WTC11 (cell line): ENCODE measurements at places on chromosomes 2 and 18. TPM values are rescaled to one million over a fixed set of nuclear protein-coding genes. Genes with fewer than 3 reads are reported as not detected.

Gene FTCDNL1
- total RNA-seq: 0.85 to 2.1 TPM (median 1.8 TPM) in 3 replicates

- peak overlapping the region; percentile 71 for H3K4me3 ChIP-seq
- peak; percentile 66 for DNase-seq
- H3K4me1 ChIP-seq: peaks cover 23% of the 10 kb centered on the region
- no peaks in the 10 kb centered on the region for H3K36me3 ChIP-seq
- peaks cover 8% of the 10 kb centered on the region for H3K27me3 ChIP-seq
Measured at GRCh38 chr2:158745067-158745865, 49.9 kb upstream of the DAPL1 start.

Gene CD207
- total RNA-seq: not detected in 3 replicates

DNA sequence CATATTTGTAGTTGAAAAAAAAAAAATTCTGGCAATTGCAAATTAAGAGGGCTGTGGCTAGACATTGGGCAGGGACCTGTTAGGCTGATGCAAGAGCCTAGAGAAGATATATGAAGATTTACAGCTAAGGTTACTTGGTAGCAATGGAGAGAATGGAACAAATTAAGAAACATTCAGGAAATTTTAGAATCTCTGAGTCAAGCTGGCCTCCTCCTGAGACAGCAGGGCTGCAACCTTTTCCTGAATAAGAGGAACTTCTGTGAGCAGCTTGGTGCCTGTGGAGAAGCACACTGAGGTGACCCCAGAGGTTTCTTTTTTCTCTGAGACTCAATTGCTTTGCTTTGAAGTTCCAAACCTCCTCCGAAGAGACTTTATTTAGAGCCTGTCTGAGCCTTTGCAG is 118.6 kb upstream of the LRATD1 start:
- H3K27ac ChIP-seq: no peak overlapping the region
- H3K27me3 ChIP-seq: no peaks in the 10 kb centered on the region; the same call in 1 of the 2 replicates
- DNase-seq: no peak
- H3K4me1 ChIP-seq: peaks cover 15% of the 10 kb centered on the region

GRCh38 chr2:70906439-70907005 is 29.2 kb upstream of the ATP6V1B1 start:
- H3K4me3 ChIP-seq: no peak overlapping the region; the same call in 1 of the 2 replicates
- no peak for DNase-seq
- H3K27me3 ChIP-seq: peaks cover 100% of the 10 kb centered on the region
- H3K4me1 ChIP-seq: peaks cover 38% of the 10 kb centered on the region

GRCh38 chr2:218982586-218983262 is 2.3 kb downstream of the FEV start:
- no peaks in the 10 kb centered on the region for H3K36me3 ChIP-seq
- peaks cover 98% of the 10 kb centered on the region for H3K27me3 ChIP-seq
- peak overlapping the region; percentile 31; the same call in 1 of the 2 replicates for H3K4me3 ChIP-seq
- peaks cover 29% of the 10 kb centered on the region for H3K4me1 ChIP-seq

Gene IL36B
- total RNA-seq: not detected in 3 replicates

GRCh38 chr2:68169308-68169707 is 11.6 kb downstream of the PNO1 start:
- H3K36me3 ChIP-seq: peaks cover 43% of the 10 kb centered on the region
- no peak overlapping the region for H3K4me3 ChIP-seq
- DNase-seq: no peak
- no peaks in the 10 kb centered on the region for H3K4me1 ChIP-seq

DNA sequence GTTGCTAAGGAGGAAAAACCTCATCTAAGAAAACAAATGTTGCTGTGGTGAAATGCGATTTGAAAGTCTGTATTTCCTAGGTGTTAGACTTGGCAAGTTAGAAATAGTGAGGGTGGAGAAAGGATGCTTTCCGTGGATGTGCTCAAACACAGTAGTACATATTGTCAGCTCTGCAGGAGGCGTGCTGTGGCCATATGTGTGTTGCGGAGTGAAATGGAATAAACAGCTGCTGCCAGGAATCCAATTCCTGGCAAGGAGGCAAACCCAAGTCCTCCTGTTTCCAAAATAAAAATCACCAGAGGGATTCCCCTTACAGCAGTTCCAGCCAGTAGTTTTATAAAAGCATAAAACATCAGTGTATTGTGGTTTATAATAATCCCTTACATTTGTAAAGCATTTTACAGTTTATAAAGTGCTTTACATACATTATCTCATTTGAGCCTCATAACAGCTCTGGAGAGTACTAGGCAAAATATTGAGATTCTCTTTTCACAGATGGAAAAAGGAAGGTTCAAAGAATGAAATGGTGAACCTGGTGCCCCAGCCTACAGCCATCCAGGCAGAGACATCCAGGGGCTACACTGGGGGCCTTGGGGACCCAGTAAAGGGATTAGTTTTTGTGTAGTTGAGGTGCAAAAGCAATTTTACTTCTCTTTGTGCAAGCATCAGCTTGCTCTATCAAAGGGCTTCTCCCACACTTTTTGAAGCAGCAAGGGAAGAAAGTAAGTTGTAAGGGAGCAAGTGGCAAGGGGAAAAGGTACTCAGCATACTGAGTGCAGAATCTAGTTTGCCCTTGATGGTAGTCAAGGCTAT is 206.0 kb downstream of the AGPS start:
- H3K36me3 ChIP-seq: no peaks in the 10 kb centered on the region
- no peak for DNase-seq

DNA sequence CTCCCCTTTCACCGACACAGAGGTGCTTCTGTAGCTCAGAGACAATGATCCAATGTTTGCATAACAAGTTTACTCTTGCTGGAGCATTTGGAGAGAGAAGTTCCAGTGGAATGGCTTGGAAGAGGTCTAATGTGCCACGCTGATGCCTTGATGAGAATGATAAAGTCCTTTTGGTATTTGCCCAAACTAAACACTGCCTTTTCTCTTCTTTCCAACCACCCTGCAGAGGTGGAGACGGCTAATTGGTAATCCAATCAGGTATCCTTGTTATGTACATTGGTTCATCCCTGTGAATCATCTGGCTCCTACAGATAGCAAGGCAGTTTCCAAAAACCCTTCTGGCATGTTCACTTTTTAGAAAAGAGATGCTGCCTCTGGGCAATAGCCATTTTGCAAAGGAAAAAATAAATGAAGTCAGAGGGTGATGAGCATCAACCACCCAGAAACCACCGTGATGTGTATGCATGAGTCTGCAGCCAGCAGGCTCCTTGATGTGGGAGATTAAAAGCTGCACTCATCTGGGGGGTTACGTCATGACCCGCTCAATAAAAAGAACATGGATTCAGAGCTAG is 40.6 kb downstream of the KIAA2012 start:
- no peak overlapping the region for H3K4me3 ChIP-seq
- no peaks in the 10 kb centered on the region; the same call in 1 of the 2 replicates for H3K27me3 ChIP-seq
- DNase-seq: no peak
- no peak overlapping the region for H3K27ac ChIP-seq

DNA sequence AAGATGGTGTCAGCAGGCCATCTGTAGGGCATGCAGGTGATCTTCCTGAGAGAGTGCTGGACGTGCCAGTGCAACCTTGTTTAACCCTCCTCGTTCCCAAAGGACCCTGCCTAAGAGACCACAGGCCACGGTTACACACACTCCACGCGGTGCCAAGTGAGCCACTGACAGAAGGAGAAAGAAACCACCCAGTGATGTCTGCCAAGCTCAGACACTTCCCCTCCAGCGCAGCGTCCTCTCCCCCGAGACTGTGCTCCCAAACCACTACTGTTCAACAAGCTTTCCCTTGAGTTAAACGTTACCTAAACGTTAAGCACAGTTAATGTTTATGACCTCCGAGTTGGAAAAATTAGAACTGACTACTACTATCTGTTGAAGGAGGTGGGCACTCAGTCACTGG is 119.1 kb upstream of the NCK2 start:
- H3K36me3 ChIP-seq: peaks cover 18% of the 10 kb centered on the region
- peaks cover 4% of the 10 kb centered on the region; the same call in 1 of the 2 replicates for H3K27me3 ChIP-seq
- H3K4me1 ChIP-seq: peaks cover 35% of the 10 kb centered on the region

DNA sequence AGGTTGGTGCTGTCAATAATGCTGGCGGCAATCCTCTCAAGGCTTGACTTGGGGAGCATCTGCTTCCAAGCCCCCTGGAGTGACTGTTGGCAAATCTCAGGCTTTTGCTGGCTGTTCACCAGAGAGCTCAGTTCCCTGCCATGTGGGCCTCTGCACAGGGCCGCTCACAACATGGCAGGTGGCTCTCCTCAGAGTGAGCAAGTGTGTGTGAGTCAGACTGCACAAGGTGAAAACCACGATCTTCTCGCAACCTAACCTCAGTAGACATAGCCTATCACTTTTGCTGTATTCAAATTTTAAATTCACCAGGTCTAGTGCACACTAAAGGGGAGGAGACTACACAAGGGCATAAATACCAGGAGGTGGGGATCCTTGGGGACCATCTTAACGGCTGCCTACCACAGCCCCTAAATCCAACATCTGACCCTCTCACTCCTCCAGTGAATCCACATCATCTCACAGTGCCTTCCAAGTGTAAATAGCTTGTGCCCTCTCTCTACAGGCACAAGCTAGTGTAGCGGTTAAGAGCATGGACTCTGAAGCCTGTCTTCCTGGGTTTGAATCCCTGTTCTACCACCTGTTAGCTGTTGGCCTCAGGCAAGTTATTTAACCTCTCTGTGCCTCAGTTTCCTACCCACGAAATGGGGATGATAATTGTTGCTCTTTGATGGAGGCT is 187.7 kb upstream of the CXCR4 start:
- H3K4me1 ChIP-seq: peaks cover 6% of the 10 kb centered on the region
- H3K36me3 ChIP-seq: no peaks in the 10 kb centered on the region
- DNase-seq: no peak
- H3K4me3 ChIP-seq: no peak overlapping the region

GRCh38 chr2:84102274-84102673 is 356.8 kb downstream of the SUCLG1 start:
- H3K36me3 ChIP-seq: peaks cover 45% of the 10 kb centered on the region
- DNase-seq: no peak
- H3K27me3 ChIP-seq: peaks cover 10% of the 10 kb centered on the region
- no peak overlapping the region for H3K4me3 ChIP-seq
- no peaks in the 10 kb centered on the region for H3K4me1 ChIP-seq

Gene SOWAHC
- 14.2 to 18.6 TPM (median 14.5 TPM) in 3 replicates for total RNA-seq

DNA sequence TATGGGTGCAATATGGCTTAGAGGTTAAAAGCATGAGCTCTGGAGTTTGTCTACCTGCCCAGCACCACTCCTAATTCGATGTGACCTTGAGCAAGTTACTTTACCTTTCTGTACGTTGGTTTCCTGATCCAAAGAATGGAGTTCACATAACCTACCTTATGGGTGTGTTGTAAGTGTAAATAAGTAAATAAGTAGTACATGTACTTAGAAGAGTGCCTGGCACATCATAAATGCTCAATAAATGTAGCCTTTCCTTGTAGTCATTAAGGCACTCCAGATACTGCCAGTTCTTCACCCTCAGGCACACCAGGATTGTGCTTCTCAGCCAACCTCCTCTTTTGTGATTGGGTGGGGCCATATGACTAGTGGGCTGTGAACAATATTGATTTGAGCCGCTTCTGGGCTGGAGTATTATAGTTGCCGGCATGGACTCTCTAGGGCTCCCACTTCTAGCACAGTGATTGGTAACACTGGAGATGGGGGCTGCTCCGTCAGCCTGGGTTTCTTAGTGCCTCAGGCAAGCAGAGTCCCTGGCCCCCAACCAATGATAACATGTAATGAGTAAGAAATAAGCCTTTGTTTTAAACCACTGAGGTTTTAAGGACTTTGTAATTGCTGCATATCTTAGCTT is 101.7 kb upstream of the NOSTRIN start:
- peaks cover 5% of the 10 kb centered on the region for H3K4me1 ChIP-seq
- no peak overlapping the region for H3K4me3 ChIP-seq
- no peak for DNase-seq
- no peaks in the 10 kb centered on the region; the same call in 1 of the 2 replicates for H3K36me3 ChIP-seq

- H3K36me3 ChIP-seq: no peaks in the 10 kb centered on the region
- no peak for DNase-seq
- peak overlapping the region; percentile 39; the same call in 1 of the 2 replicates for H3K27ac ChIP-seq
- H3K27me3 ChIP-seq: no peaks in the 10 kb centered on the region
- H3K4me1 ChIP-seq: peaks cover 15% of the 10 kb centered on the region
- H3K4me3 ChIP-seq: no peak overlapping the region
Measured at GRCh38 chr2:199624958-199625357, 167.2 kb upstream of the SATB2 start.

DNA sequence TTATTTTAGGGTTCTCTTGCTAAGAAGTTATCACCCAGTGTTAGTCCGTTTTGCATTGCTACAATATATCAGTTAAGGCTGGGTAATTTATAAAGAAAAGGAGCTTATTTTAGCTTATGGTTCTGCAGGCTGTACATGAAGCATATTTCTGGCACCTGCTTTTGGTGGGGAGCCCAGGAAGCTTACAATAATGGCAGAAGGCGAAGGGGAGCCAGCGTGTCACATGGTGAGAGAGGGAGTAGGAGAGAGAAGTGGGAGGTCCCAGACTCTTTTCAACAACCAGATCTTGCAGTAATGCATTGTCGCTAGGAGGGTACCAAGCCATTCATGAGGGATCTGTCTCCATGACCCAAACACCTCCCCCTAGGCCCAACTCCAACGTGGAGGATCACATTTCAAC is 688.8 kb upstream of the PIK3C3 start:
- H3K4me3 ChIP-seq: no peak overlapping the region
- H3K27ac ChIP-seq: no peak overlapping the region
- H3K36me3 ChIP-seq: no peaks in the 10 kb centered on the region
- H3K4me1 ChIP-seq: peaks cover 17% of the 10 kb centered on the region
- H3K27me3 ChIP-seq: no peaks in the 10 kb centered on the region
- no peak for DNase-seq

- no peaks in the 10 kb centered on the region for H3K36me3 ChIP-seq
- peaks cover 25% of the 10 kb centered on the region for H3K4me1 ChIP-seq
- H3K4me3 ChIP-seq: no peak overlapping the region
Measured at GRCh38 chr2:120383631-120384340, 37.9 kb downstream of the INHBB start.
